Activated CD4-positive, alpha-beta T cell treated with anti-CD3 and anti-CD28 coated beads, Interleukin-2, amount 50 U/mL, for 1 hour (primary cell): ENCODE measurements at places on chromosomes 3 and 15.

- DNase-seq = no peak
Observed at GRCh38 chr3:175434561-175434960, 575.4 kb downstream of the NAALADL2 start.

- DNase-seq = no peak
Observed at GRCh38 chr3:121152573-121152972, 244.6 kb downstream of the STXBP5L start.

DNA sequence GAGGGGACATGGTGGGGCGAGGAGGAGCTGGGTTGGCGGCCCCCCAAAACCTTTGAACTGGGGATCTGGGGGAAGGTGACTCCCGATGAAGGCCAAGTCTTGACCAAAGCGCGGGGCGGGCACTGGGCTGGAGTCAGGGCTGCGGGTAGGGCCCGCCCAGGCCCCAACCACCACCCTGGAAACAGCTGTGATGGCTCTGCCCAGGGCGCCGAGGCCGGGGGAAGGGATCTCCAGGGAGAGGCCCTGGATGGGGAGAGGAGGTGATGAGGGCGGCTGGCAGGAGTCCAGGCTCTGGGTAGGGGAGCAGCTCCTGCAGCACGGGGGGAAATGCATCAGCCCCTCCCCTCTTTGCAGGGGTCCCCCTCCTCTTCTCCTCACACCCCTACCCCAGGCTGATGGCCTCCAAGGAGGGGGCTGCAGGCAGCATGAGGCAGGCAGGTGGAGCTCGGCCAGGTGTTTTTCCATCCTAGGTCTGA is 5.9 kb upstream of the C15orf39 start:
- no peak for DNase-seq

GRCh38 chr15:74787251-74788041 is 5.6 kb downstream of the CSK start:
- peak; percentile 83 for DNase-seq

DNA sequence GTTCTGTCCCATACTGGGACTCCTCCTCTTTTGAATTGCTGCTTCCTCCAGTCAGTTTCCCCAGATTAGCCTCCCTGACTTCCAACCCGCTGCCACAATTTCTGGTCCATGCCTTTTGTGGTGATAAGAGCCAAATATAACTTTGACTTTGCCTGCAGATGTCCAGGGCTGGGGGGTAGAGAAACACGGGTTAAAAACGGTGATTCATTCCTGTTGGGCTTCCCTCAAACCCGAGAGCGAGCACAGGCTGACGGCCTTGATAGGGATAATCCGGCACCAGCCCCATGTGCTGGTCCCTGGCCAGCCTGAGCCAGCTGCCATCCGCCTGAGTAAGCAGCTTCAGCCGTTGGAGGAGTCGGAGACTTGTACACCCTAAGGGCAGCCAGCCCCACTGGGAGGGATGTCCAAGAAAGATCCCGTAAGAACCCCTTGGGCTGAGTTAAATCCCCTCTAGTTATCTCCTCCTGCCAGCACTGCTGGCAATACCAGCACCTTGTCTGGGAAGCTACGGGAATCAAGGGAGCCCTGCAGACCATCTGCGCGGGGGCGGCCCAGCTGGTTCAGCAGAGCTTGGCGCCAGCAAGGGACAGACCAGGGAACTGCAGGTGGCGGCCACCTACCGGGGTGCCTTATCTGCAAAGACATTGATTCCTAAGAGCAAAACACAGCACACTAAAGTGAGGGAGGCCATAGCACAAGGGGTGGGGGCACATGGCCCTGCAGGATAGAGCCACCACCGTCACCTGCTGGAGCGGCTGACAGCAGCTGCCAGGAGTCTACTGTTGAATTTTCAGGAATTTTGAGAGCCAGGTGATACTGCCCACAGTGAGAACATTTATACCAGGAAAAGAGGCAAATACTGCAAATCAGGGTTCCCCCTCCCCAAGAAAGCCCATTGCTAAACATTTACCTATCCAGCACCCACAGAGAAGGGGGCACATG is 18.1 kb downstream of the CSPG4 start:
- DNase-seq = no peak

DNA sequence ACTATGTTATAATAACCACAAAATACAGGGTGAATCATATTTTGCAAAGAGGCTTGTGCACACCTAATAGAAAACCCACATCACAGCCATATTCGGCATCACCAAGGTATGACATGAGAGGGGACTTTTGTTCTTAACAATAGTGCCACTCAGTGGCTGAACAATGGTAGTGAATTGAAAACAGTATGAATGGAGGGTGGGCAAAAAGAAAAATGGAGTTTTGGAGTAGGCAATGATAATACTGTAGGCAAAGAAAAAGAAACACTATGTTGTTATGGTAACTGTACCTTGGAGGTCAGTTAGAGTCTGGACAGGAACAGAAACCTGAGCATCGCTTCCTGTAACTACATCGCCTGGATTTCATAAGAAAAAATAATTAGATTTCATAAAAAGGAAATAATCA is 348.6 kb downstream of the PLCL2 start:
- DNase-seq = peak; percentile 3

DNA sequence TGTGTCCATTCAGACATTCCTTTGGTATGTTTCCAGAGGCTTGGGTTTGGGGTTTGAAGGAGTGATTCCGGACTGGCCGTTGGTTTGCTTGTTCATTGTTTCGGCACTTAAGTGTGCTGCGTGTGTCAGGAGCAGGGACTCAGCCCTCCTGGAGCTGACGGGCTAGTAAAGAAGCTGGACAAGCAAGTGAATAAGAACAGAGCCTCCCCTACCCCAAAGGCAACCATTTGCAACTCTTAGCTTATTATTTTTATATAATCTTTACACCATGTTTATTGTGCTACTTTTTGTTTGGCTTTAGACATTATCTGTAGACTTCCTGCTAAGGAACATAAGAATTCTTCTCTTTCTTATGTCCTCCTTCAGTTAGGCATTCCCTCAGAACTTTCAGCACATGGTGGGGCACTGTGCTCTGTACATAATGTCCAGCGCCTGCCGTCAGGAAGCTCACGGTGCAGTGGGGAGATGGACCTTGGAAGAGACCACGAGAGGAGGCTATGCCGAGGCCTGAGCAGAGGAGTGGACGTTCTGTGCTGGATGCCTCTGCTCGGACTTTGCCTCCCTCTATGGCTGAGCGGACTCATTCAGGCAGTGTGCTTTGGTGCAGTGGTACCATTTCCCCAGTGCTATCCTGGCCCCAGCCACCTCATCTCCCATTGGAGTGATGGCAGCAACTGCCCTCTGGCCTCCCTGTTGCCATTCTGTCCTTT is 65.4 kb downstream of the EEFSEC start:
- no peak for DNase-seq

DNA sequence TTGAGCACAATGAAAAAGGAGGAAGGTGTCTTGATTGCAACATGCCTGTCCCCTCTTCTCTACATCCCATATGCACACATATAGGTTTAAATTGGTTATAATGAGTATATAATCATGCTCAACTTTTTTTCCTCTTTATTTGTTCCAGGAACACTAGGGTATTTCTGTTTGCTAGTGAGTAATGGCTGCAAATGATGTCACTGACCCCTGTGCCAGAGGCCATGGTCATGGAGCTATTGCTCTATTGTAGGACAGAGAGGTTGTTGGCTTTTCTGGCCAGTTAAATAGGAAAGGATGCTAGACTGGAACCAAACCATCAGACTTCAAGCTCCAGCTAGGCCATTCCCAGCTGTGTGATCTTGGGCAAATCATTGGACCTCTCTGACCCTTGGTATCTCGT is 9.6 kb downstream of the ARHGEF3 start:
- no peak for DNase-seq

- DNase-seq = no peak
Observed at GRCh38 chr15:71469413-71469812, 340.9 kb upstream of the NR2E3 start.

DNA sequence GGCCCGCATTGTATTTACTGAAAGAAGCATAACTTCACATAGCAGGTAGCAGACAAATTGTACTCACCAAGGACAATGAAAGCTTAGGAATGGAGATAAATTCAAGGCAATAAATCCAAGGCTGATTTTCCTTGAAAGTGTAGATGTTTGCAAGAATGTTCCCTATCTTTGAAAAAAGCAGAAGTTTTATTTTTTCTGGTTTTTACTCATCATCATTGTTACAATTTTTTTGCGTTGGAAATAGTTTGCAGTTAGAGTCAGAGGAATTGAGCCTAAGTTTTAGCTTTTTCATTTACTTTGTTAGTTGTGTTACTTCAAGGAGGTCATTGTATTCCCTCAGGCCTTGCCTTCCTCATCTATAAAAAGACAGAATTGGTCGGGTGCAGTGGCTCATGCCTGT is 213.9 kb upstream of the TBL1XR1 start:
- DNase-seq = no peak

- DNase-seq = no peak
Observed at GRCh38 chr3:29763115-29763514, 482.2 kb downstream of the RBMS3 start.

DNA sequence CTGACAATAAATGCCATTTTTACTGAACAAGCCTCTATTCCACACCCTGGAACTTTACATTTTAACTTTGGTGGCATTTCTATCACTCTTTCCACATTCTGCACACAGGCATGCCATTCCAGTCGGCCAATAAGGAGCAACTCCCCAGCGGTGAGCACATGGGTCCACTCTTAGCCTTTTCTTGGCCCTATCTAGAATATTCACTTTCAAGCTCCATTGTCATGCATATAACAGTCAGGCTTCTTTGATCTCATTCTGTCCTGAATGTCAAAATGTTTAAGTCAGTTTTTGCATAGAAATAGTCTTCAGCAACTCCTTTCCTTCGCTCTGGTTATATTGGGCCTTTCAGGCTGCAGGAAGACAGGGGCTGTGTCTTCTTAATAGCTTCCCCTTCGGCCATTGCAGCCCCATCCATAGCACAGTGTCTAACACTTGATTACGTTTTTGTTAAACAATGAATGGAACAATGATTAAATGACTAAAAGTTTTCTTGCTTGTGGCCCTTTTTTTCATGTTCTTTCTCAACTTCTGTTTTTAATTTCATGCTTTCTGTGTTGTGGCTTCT is 427.3 kb downstream of the MFSD1 start:
- no peak for DNase-seq

GRCh38 chr3:108036401-108036800 is 54.4 kb downstream of the CD47 start:
- DNase-seq = no peak

GRCh38 chr3:18630295-18630694 is 205.2 kb upstream of the SATB1 start:
- no peak for DNase-seq

GRCh38 chr3:133998691-133999241 is 31.0 kb downstream of the SLCO2A1 start:
- no peak for DNase-seq

GRCh38 chr15:75149867-75150709 is 51.6 kb upstream of the C15orf39 start:
- DNase-seq = no peak

- DNase-seq = no peak
Observed at GRCh38 chr3:181901626-181902025, 189.9 kb downstream of the SOX2 start.

- no peak for DNase-seq
Observed at GRCh38 chr15:67914537-67915460, 75.0 kb upstream of the RNU6-1 start.

DNA sequence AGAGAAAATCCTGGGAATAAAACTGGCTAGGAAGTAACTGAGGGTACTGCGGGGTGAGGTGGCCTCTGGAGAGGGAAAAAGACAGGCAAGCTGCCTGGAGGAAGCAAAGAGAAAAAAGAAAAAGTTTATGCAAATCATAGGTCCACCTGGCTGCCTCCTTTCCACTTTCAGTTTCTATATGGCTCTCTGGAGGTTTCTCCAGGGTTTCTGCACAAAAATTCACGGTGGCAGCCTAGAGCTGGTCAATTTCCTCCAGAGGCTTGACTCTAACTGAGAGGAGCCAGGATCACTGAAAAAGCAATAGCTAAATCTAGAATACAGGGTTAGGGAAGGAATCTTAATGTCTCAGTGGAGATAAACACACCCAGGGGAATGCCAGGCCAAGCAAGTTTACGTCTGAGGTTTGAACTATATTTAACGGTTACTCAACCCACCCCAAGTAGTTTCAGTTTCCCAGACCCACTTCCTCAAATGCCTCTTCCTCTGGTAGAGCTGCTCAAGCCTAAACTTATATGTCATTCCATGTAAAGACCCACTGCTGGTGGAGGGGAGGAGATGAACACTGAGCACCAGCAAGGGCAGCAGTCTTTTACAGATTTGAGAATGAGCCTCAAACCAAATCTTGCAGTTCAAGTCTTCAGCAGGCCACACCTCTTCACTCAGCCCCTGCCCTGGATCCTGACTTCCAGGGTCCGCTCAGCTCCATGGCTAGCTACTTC is 5.7 kb downstream of the LYSMD2 start:
- no peak for DNase-seq

DNA sequence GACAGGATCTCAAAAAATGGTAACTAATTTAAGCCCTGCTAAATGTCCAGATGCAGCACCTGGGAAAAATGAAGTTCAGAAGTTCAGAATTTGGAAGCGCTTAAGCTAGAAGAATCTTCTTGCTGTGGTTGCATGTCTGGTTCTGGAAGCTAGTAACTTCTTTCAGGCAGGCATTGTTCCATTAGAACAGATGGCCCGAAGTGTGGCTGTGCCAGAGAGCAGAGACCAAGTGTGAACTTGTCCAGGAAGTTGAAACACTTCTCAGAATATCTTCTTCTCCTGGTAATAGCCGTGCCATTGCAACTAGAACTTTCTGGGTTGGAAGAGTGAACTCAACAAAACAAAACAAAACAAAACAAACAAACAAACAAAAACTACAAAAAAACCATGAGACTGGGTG is 80.0 kb downstream of the MITF start:
- no peak for DNase-seq

DNA sequence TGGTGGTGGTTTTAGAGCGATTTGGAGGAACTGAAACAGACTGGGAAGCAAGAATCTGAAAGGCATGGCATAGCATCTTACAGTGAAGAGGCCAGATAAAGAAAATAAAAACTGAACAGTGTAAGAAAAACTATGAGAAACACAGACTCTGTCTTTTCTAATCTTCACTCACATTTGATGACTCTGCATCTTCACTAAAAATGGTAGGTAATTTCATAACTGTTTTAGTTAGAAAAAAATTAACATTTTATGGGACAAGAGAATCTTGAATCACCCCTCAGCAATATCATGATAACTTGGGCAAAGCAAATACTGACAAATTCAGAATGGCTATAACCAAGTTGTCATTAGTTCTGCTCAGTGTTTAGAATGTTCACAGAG is 812.6 kb downstream of the MCTP2 start:
- DNase-seq = no peak
